ENCODE measurements at places on chromosomes 13 and 19.

DNA sequence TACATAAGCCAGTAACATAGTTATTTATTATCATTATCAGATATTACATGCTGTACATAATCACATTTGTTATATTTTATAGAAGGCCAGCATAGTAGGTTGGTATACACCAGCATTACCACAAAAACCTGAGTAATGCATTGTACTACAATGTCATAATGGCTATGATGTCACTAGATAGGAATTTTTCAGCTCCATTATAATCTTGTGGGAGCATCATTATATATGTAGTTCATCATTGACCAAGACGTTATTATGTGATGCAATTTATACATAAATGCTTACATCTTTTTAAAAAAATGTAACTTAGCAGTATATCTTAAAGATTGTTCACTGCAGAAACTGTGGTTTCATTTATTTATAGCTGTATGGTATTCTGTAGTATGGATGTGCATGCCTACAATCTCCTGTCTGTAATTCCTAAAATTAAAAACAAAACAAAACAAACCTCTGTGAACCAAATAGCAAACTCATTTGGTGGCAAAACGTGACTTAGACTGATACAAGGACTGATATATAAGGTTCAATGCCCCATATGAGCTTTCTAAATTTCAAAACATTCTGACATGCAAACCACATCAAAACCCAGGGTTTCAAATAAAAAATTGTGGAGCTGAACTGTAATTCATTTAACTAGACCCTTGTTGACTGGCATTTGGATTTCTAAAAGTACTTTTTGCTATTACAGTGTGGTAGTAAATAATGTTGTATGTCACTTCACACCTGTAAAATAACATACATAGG, 250.9 kb downstream of the DLEU7 start:
- no peak for DNase-seq

DNA sequence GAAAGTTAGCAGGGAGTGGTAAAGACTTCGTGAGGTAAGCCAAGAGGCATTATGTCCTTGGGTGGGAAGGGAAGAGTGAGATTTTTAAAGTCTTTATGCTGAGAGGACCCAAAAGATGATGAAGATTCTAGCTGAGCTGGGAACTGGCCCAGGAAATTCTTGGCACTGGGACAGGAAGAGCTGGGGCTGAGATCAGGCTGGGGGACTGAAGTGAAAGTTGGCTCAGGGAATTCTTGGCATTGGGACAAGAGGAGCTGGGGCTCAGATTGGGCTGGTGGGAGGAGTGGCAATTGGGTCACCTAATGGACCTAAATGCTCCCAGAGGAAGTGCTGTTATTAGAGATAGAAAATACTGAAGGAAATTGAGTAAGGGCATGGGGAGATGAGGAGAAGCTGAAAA, 8.8 kb downstream of the SCEL start:
- DNase-seq: no peak

DNA sequence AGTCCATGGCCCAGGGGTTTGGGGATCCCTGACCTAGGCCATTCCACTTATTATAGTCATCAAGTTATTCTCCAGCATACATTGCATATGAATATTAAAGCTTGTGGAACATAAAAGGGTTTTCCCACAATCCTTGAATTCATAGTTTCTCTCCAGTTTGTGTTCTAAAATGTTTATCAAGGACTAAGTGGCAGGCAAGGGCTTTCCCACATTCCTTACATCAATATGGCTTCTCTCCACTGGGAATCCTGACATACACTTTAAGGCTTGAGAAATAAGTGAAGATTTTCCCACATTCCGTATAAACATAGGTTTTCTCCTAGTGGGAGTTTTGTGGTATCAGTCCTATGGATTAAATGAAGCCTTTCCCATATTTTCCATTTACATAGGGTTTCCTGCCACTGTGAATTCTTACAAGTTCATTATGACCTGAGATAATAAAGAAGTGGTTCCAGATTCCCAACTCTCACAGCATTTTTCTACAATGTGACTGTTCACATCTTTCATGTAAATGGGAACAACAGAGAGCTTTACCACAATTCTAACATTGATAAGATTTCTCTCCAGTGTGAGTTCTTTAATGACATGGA, 14.5 kb downstream of the ZNF426 start:
- DNase-seq: no peak

GRCh38 chr13:110517505-110518225, 43.9 kb downstream of the RAB20 start:
- DNase-seq: no peak

- no peak for DNase-seq
Observed at GRCh38 chr13:100860866-100861265, 186.3 kb upstream of the TMTC4 start.

- peak; percentile 97 for DNase-seq
Observed at GRCh38 chr19:7925171-7925851, 624 bp downstream of the CTXN1 start.

Measured in 8988T (cell line).